Activated CD4-positive, alpha-beta T cell treated with anti-CD3 and anti-CD28 coated beads for 36 hours (primary cell): ENCODE measurements at places on chromosomes 2 and 18. TPM values are rescaled to one million over a fixed set of nuclear protein-coding genes. Genes with fewer than 3 reads are reported as not detected.

GRCh38 chr2:12931186-12931844 lies 214.6 kb downstream of the TRIB2 start:
- H3K27me3 ChIP-seq = peaks cover 11% of the 10 kb centered on the region
- no peak for DNase-seq
- no peak overlapping the region for H3K27ac ChIP-seq

The SPP2 gene
- total RNA-seq = not detected

GRCh38 chr2:208103616-208104015 lies 20.7 kb downstream of the CRYGD start:
- no peaks in the 10 kb centered on the region for H3K27me3 ChIP-seq
- no peak overlapping the region for H3K4me3 ChIP-seq
- peaks cover 25% of the 10 kb centered on the region for H3K4me1 ChIP-seq
- H3K27ac ChIP-seq = no peak overlapping the region
- no peaks in the 10 kb centered on the region for H3K36me3 ChIP-seq
- DNase-seq = no peak

The DNAH6 gene
- total RNA-seq = 1.3 TPM

The ARHGAP28 gene
- total RNA-seq = not detected

The CFAP221 gene
- total RNA-seq = not detected

- no peak for DNase-seq
- H3K27me3 ChIP-seq = no peaks in the 10 kb centered on the region
- H3K4me3 ChIP-seq = no peak overlapping the region
- peaks cover 15% of the 10 kb centered on the region for H3K36me3 ChIP-seq
- H3K4me1 ChIP-seq = peaks cover 34% of the 10 kb centered on the region
- no peak overlapping the region for H3K27ac ChIP-seq
Observed at GRCh38 chr2:171407030-171407675, 26.6 kb downstream of the METTL8 start.

DNA sequence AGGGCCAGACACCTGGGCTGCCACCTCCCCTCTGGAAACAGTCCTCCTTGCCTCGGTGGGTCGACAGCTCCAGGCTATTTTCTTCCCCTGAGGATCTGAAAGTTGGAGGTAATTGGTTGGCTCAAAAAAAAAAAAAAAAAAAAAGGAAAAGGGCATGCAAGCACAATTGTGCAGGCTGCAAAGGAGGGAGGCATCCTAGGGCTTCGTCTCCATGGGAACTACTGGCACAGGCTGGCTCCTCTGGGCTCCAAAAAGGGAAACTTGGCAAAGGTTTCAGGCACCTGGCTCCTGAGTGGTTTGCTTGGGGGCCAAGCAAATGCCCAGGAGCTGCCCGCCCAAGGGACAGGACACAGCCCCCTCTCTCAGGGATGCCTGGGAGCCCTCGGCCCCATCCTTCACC lies 1.1 kb upstream of the KCNIP3 start:
- no peak for DNase-seq
- H3K27ac ChIP-seq = no peak overlapping the region
- H3K36me3 ChIP-seq = no peaks in the 10 kb centered on the region
- H3K4me1 ChIP-seq = peaks cover 1% of the 10 kb centered on the region

GRCh38 chr18:10015941-10016819 lies 102.4 kb downstream of the VAPA start:
- H3K36me3 ChIP-seq = no peaks in the 10 kb centered on the region
- no peaks in the 10 kb centered on the region for H3K4me1 ChIP-seq
- DNase-seq = no peak
- H3K27me3 ChIP-seq = no peaks in the 10 kb centered on the region
- H3K4me3 ChIP-seq = no peak overlapping the region

The NBAS gene
- 44.3 TPM for total RNA-seq

DNA sequence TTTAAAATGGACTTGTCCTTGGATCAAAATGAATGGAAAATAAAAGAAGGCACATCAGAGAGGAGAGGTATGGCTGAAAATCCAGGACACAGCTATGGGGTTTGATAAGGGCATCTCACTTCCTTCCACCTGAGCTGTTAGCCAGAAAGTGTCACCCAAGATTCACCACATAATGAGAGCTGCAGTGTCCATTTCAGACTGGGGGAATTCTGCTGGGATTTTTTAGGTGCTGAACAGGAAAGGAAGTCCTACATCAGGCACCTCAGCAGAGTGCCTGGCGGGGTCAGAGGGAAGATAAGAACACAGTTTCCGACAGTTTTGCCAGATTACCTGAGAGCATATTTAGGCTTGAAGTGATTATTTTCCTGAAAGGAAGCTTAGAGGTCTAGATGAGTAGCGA lies 187.6 kb upstream of the HNMT start:
- H3K4me3 ChIP-seq = no peak overlapping the region
- no peaks in the 10 kb centered on the region for H3K4me1 ChIP-seq
- H3K27ac ChIP-seq = no peak overlapping the region
- H3K36me3 ChIP-seq = no peaks in the 10 kb centered on the region
- H3K27me3 ChIP-seq = no peaks in the 10 kb centered on the region

The FAM228A gene
- 0.28 TPM for total RNA-seq

DNA sequence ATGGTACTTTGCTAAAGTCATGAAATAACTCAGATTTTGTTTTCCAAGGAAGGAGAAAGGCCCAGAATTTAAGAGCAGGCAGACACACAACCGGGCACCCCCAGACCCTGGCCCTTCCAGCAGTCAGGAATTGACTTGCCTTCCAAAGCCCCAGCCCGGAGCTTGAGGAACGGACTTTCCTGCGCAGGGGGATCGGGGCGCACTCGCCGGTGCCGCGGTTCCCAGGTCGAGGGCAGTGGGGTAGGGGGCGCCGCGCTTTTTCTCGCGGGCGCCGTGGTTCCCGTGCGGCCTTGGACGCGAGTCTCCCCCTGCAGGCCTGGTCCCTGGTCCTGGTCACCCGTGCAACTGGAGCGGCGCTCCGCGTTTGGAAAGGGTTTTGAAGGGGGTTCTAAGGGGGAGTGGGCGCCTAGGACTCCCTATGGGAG lies 1.2 kb downstream of the ZNF236 start:
- peak overlapping the region; percentile 88 for H3K4me3 ChIP-seq
- peak overlapping the region; percentile 88 for H3K27ac ChIP-seq
- H3K4me1 ChIP-seq = peaks cover 52% of the 10 kb centered on the region
- peak; percentile 27 for DNase-seq
- H3K27me3 ChIP-seq = no peaks in the 10 kb centered on the region
- H3K36me3 ChIP-seq = peaks cover 9% of the 10 kb centered on the region

DNA sequence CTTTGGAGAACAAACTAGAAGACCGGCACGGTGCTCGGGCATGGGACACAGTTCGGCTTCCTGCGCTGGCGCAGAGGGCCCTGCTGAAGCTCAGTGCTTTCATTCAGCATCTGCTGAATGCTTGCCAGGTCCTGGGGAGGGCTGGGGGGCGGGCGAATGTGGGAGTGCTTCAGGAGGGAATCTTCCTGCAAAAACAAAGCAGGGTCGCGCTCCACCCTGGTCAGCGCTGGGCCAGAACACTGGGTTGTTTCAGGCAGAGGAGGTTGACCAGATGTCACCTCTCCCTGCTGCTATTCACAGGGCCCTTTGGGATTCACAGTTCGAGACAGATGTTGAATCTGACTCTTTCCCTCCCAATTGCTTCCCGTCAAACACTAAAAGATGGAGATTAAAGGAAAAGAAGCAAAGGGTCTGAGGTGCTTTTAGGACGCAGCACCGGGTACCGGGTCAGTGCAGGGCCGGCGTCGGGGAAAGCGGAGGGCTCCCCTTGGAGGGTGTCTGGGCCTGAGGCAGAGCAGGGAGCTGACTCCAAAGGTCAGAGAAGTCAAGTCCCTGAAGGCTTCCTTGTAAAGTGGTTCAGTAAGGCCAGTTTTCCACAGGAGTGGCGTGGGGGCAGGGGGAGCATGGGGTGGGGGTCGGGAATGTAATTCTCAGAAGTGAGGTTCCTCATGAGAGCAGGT lies 82.1 kb upstream of the PXDN start:
- H3K4me1 ChIP-seq = no peaks in the 10 kb centered on the region
- no peak overlapping the region for H3K4me3 ChIP-seq
- H3K36me3 ChIP-seq = no peaks in the 10 kb centered on the region
- DNase-seq = no peak
- H3K27me3 ChIP-seq = peaks cover 3% of the 10 kb centered on the region
- H3K27ac ChIP-seq = no peak overlapping the region

The CDKL4 gene
- not detected for total RNA-seq

GRCh38 chr2:113148606-113149552 lies 21.5 kb downstream of the IL1RN start:
- H3K36me3 ChIP-seq = no peaks in the 10 kb centered on the region
- no peak overlapping the region for H3K4me3 ChIP-seq
- no peaks in the 10 kb centered on the region for H3K27me3 ChIP-seq
- H3K27ac ChIP-seq = no peak overlapping the region

DNA sequence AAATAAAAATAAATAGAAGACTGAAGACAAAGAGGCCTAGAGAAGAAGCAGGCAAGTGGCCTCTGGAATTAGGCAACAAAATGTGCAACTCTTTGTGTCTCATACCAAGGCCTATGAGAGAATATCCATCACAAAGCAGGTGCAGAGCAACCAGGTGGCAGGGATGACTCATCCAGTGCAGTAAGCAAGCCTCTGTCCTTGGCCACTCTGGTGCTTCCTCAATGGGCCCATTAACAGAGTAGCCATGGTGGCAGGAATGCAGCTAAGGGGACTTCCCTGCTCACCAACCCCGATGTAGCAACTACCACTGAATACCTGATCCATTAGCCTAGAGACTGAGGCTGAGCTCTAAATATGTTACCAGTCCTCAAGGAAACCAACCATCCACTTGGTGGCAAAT lies 11.0 kb upstream of the EPG5 start:
- no peaks in the 10 kb centered on the region for H3K36me3 ChIP-seq
- H3K27me3 ChIP-seq = no peaks in the 10 kb centered on the region
- H3K27ac ChIP-seq = no peak overlapping the region
- no peak overlapping the region for H3K4me3 ChIP-seq

DNA sequence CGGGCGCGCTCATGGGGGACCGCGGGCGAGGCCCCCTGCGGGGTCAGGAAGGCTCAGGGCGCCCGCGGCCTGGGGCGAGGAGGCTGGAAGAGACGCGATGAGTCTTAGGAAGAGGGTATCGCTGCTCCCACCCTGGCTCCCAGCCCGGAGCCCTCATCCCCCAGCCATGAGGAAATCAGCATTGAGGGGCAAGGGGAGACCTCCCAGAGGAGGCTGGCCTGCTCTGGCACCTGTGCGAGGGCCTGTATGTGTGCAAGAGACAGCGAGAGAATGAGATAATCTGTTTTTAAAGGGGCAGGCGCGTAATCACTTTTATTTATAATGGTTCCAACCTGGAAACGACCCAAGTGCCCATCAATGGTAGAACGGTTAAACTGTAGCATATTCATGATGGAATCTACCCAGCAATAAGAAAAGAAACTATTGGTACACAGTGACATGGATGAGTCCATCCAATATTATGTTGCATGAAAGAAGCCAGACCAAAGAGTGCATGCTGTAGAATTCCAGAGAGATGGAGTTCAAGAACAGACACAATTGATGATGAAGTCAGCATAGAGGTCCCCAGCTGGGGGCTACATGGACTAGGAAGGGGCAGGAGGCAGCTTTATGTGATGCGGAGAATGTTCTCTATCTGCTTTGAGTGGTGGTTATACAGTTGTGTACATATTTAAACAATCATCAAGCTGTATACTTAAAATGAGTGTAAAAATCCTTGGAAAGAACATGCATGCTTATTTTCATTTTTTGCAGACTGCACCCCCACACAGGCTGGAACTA lies 14.4 kb downstream of the FBXO41 start:
- H3K4me3 ChIP-seq = peak overlapping the region; percentile 43
- H3K4me1 ChIP-seq = peaks cover 21% of the 10 kb centered on the region
- peaks cover 10% of the 10 kb centered on the region for H3K36me3 ChIP-seq
- no peaks in the 10 kb centered on the region for H3K27me3 ChIP-seq

- H3K36me3 ChIP-seq = peaks cover 48% of the 10 kb centered on the region
- no peak overlapping the region for H3K4me3 ChIP-seq
- H3K27ac ChIP-seq = no peak overlapping the region
- peaks cover 22% of the 10 kb centered on the region for H3K4me1 ChIP-seq
- no peaks in the 10 kb centered on the region for H3K27me3 ChIP-seq
- no peak for DNase-seq
Observed at GRCh38 chr18:24095976-24096375, 42.9 kb upstream of the CABYR start.

GRCh38 chr18:51867767-51868166 lies 472.2 kb upstream of the DCC start:
- peak; percentile 14 for DNase-seq
- H3K27ac ChIP-seq = no peak overlapping the region
- no peak overlapping the region for H3K4me3 ChIP-seq
- H3K4me1 ChIP-seq = no peaks in the 10 kb centered on the region
- H3K27me3 ChIP-seq = no peaks in the 10 kb centered on the region

The DYSF gene
- total RNA-seq = not detected

The DAW1 gene
- total RNA-seq = not detected
